H1 (cell line): ENCODE measurements at places on chromosomes 5 and 9. TPM values are rescaled to one million over a fixed set of nuclear protein-coding genes. Genes with fewer than 3 reads are reported as not detected.

The TNFSF8 gene
- total RNA-seq, result not detected in 2 replicates

The AJM1 gene
- total RNA-seq, result 0.86 and 0.97 TPM in 2 replicates

The BTNL8 gene
- total RNA-seq, result 0.27 and 0.48 TPM in 2 replicates

The SIT1 gene
- total RNA-seq, result 7.8 and 8.2 TPM in 2 replicates

The GALNT12 gene
- 17.5 and 19.6 TPM in 2 replicates for total RNA-seq

The GLDC gene
- total RNA-seq, result 89.9 and 101 TPM in 2 replicates

The DNM1 gene
- total RNA-seq, result 43.7 and 62.7 TPM in 2 replicates
